Stimulated activated naive CD4-positive, alpha-beta T cell (primary cell): ENCODE measurements at places on chromosomes 12 and 14.

DNA sequence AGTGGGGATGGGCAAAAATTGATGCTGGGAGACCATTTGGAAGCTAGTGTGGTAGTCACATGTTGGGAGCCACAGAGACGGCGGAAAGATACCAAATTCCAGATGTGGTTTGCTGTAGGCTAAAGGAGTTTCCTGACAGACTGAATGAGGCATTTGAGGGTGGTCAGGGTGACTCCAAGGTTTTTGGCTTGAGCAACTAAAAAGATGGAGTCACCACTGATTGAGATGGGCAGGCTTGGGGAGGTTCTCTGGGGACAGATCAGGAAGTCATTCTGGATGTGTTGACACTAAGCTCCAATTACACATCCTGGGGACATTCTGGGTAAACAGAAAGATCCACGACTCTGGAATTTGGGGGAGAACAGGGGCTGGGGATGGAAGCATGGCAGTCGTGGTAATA is 15.5 kb upstream of the SERPINA9 start:
- no peak for DNase-seq

DNA sequence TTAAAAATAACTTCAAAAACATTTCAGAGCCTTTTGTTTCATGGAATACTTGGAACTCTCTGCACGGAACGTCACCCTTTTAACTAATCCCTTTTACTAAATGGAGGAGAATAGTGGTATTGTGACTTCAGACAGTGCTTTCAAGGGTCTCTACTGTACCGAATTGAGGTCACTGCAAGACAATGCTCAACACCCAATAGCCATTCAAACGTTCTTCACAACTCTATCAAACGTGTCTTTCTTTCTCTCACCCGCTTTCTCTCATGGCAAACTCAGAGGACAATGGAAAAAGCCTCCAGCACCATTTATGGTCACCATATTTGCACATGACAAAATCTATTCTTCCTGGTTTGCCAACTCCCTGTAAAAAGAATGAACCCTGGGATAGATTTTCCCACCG is 132.1 kb upstream of the SOX5 start:
- DNase-seq, result no peak

DNA sequence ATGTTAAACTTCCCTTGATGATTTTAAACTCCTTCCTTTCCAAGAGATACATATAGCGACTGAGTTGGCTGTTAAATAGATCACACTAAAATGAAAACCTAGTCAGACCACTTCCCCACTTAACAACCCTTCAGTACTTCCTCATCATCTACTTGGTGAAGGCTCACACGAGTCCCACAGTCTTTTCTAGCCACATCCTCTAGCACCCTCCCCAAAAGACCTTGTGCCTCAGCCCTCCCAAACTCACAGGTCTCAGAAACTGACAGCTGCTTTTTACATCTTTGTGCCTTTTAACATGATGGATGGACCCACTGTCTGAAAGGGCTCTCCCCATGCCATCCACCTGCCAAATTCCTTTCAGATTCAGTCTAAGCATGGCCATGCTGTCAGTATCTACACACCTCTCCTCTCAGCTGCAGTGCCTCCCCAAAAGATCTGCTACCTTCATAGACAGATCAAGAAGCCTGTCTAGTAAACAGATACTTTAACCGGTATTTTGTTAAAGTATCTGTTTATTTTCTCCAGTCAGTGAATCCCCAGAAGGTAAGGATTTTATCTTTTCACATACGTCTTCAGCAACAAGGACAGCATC is 65.1 kb upstream of the GPHB5 start:
- no peak for DNase-seq

- DNase-seq, result no peak
These were observed 1.9 kb upstream of the DHRS4 start for GRCh38 chr14:23951590-23952201.

- no peak for DNase-seq
These were observed 16.1 kb upstream of the AICDA start for GRCh38 chr12:8628731-8629130.

DNA sequence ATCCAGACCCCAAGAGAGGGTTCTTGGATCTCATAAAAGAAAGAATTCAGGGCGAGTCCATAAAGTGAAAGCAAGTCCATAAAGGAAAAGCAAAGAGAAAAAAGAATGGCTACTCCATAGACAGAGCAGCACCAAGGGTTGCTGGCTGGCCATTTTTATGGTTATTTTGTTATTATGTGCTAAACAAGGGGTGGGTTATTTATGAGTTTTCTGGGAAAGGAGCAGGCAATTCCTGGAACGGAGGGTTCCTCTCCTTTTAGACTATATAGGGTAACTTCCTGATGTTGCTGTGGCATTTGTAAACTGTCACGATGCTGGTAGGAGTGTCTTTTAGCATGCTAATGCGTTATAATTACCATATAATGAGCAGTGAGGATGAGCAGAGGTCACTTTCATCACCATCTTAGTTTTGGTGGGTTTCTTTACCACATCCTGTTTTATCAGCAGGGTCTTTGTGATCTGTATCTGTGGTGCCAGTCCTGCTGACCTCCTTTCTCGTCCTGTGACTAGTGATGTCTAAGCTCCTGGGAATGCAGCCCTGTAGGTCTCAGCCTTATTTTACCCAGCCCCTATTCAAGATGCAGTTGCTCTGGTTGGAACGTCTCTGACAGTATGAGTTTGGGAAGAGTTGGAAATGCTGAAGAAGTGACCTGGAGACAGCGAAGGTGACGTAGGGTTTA is 100.5 kb downstream of the ZNF664 start:
- DNase-seq, result no peak

DNA sequence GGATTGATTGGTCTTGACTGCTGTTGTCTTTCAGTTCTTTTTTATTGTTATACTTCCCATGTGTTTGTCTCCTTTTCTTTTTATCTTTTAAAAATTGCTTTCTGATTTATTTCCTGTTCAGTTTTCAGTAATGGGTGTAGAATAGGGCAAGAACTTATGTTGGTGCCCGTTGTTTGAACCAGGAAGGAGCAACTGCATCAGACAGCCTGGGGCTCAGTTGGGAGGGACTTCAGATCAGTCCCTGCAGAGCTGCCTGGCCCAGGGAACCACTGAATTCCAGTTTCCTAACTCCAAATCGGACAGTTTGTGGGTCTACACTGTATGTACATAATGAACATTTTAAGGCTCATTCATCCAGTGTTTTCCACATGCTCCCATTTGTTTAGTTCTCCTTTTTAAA is 64.9 kb downstream of the FBXO34 start:
- DNase-seq, result no peak

DNA sequence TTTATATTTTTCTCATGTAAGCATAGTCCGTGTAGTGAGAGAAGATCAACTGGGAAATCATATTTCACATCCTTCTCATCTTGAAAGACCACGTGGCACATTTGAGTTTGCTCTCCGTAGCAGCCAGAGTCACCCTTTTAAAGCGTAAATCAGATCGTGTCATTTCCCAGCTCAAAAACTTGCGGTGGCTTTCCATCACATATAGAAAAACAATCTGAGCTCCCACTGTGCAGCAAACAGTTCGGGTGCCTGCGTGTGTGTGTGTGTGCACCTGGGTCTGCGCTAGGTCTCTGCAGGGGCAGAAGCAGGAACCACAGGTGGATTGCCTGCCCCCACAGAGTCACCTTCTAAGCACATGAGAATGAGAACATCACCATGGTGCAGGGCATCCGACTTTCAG is 338.2 kb downstream of the TRHDE start:
- no peak for DNase-seq

DNA sequence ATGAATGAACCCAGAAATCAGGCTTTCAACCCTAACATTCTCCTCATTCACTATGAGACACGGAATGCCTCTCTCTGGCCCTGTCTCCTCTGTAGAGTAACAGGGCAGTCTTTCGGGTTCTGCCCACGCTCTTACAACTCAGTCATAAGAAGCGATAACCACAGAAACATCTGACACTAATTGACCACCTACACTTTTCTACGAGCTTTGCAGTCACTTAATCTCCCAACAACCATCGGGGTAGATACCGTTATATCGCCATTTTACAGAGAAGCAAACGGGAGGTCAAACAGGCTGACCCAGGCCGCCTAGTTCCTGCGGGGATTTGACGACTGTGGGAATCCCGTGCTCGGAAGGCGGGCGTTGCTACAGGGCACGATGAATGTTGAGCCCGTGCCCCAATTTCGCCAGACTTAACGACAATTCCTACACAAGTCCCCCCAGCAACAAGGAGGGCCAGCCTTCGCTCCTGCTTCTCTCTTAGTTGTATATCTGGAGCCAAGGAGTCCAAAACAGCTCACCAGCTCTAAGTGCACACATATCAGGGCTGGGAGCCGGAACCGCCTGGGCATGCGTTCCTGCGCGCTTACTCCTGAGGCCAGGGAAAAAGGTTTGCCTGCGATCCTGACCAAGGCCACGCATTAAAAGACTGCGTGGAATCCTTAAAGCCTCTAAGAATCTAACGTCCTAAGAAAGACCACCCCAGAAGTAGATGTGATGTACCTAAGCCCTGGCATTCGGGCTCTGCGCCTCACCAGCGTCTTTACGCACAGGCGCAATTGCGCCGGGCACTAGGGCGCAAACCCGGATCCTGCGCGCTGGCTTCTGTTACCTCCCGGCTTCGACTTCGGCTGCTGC is 38.7 kb upstream of the TBX5 start:
- DNase-seq, result no peak

- no peak for DNase-seq
These were observed 321.5 kb downstream of the TMEM117 start for GRCh38 chr12:44157359-44157758.

DNA sequence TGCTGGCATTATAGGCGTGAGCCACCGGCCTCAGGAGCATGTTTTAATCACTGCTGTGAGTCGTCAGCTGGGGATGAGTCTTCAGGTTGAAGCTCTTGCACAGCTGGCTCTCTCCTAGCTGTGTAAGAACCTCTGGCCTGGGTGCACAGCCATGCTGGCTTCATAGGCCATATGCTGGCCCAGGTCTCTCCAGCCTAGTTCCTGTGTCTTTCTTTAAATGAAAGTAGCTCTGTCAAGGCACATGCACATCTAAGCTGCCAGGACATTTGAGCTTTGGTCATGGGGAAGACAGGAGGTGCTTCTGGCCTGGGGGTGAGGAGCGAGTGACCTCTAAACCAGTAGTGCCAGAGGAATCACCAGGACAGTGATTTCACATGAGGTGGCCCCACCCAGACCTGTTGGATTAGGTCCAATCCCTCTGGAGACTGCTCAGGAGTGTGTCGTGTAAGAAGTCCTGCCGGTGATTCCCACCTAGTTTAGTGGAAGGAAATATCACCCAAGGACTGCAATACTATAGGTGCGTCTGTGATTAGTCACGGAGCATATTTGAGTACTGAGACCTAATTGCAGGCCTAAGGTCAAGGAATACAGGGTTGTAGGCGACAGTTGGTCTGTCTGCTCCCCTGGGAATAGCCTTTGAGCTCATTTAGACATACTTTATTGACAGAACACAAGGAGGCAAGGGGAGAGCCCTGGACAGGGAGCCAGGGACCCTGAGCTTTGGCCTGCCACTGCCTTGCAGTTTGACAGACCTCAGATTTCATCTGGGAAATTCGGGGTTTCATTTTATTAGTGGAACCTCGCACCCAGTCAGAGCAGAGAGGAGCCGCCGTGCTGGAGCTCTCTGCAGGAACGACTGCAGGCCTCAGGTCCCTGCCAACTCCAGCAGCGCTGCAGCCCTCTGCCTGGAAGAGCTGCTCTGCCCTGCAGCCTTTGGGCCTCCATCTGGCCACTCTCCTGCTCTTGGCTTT is 67.0 kb downstream of the ANKRD9 start:
- no peak for DNase-seq

DNA sequence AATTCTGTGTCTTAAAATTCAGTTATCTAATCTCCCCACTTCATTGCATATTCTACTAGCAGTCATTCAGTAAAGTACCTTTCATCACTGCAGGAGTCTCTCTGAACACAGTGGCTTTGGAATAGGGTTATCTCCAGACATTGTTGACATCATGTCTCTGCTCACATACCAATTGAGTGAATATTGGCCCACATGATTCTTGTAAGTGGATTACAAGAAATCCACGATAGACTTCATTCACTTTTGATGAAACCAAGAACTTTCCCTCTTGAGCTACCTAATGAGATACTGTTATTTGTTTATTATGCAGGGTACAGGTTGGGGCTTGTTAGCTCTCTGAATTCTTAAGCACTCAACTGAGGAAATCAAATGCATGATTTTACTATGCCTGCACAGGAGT is 284.9 kb downstream of the RAD51B start:
- no peak for DNase-seq

DNA sequence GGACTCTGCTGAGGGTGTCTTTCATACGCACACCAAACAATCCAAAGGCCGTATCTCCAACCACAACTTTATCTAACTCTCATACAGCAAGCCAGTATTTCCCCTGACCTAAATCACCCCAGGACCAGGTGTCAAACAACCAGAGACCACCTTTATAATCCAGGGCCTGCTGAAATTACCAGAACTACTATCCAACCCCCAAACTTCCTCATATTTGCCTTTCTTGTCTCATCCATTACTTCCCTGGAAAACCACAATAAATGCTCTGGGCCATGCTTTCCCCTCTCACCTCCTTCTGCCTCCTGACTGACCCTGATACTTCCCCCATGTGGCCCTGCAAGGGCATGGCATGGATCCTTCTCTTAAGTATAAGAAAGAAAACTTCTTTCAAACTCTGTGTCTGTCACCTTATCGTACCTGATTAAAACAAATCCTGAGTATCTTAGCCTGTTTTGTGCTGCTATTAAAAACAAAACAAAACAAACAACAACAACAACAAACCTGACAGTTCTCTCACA is 44.7 kb upstream of the CRACR2A start:
- DNase-seq, result no peak

DNA sequence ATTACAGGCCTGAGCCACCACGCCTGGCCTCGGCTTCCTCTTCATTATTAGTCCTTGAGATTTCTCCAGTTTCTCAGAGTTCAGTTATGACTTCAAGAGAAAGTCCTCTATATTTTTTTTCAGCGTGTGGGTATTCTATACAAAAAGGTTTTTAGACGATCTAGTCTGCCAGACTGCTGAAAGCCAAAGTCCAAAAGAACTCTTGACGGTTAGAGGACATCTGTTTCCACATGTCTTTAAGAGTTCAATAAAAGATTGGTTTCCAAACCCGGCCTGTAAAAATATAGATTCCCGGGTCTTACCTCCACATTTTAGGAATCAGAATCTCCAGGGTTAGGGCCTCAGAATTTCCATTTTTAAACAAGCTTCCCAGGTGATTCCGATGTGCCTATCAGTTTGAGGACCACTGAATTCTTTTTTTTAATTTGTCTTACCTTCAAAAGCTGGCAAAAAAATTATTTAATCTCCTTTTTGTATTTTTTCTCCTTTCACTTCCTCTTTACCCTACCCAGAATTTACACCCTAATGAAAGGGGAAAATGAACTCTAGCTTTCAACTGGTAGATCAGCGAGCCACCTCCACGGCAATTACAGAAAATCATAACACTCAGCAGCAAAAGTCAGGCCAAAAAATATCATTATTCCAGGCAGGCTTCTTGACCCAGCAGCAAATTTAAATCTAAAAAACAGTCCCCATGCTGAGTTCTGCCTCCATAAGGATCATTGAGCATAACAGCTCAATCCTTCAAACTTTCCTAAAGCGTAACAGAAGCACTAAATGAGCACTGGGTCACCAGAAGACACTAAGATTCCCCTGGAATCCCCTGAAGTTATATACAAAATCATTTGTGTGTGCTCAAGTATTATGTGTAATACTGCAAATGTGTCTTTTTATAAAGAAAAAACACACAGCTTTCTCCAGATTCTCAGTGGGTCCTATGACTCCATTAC is 8.7 kb downstream of the NT5DC3 start:
- no peak for DNase-seq

- no peak for DNase-seq
These were observed 15.8 kb upstream of the ERGIC2 start for GRCh38 chr12:29396774-29397173.

- DNase-seq, result no peak
These were observed 599.1 kb downstream of the CCER1 start for GRCh38 chr12:90355711-90356355.
